GM10248 (cell line): ENCODE measurements at places on chromosomes 13 and 19.

- DNase-seq, result no peak
These were observed 338.8 kb upstream of the DACH1 start for GRCh38 chr13:72205773-72206172.

GRCh38 chr13:40680659-40681323 is 14.3 kb upstream of the FOXO1 start:
- no peak for DNase-seq

GRCh38 chr19:39262496-39262895 is 5.7 kb upstream of the IFNL2 start:
- DNase-seq, result no peak

DNA sequence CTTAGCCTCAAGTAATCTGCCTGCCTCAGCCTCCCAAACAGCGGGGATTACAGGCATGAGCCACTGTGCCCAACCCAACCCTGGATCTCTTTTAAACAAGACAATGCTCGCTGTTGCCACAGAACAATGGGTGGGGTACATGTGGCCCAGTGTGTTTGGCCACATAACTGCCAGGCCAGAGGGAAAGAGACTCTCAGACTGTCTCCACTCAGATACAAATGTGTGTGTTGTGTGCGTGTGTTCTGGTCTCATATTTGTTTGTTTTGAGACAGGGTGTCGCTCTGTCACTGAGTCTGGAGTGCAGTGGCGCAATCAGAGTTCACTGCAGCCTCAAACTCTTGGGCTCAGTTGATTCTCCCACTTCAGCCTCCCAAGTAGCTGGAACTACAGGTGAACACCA is 25.8 kb downstream of the LDLR start:
- DNase-seq, result no peak

DNA sequence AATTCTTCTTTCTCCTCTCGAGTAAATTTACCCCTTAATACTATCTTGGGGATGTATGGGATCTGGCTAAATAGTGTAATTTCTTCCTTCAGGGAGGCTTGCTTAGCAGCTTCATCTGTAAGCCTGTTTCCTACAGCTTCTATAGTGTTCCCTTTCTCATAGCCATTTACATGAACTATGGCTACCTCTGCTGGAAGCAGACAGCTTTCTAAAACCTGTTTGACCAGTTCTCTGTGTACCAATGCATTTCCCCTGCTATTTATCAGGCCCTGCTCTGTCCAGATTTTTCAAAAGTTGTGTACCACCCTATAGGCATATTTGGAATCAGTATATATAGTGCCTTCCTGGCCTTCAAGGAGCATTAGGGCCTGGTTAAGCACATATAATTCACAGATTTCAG is 113.6 kb upstream of the PCDH9 start:
- DNase-seq, result no peak

DNA sequence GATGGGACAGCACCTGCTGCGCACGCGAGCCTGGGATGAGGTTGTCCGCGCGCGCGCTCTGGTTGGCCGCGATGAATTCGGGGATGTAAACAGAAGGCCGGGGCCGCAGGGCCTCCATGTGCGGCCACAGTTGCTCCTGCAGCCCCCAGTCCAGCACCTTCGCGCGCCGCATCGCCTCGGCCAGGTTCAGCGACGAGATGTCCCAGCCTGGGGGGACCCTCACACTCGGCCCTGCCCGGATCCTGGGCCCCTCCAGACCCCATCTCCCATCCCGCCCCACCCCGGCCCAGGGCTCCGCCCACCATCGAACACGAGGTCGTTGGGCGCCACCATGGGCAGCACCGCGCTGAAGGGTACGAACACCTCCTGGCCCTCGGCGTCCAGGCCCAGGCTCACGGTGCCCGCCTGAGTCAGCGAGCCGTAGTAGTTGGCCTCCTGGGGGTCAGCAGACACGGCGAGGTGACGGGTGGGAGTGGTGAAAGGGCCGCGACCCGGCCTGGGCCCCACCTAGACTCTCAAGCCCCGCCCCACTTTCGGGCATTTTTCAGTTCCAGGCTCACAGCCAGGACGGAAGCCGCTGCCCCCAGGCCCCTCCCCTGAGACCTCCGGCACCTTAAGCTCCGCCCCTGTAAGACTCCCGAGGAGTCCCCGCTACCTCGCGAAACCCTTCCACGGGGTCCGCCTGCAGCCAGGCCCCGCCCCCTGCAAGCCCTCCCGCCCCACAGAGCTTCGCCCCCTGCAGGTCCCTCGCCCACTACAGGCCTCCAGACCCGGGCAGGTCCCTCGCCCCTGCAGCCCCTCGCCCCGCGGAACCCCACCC is 1.1 kb downstream of the ISYNA1 start:
- peak; percentile 93 for DNase-seq

DNA sequence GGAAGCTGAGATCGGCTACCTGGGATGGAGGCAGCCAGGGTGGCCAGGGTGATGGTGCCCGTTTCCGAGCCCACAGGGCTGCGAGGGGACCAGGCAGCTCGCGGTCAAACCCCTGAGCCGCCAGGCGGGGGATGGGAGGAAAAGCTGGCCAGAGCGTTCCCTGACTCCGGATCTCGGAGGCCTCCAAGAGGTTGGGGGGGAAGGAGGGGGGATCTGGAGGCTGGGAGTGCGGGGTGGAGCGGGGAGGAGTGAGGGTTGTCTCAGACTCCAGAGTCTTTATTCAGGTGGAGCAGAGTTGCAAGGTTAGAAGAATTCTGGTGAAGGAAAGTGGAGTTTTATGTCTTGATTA is 1.1 kb downstream of the CACNG7 start:
- no peak for DNase-seq

- no peak for DNase-seq
These were observed 17.9 kb downstream of the GPALPP1 start for GRCh38 chr13:45007225-45007624.

DNA sequence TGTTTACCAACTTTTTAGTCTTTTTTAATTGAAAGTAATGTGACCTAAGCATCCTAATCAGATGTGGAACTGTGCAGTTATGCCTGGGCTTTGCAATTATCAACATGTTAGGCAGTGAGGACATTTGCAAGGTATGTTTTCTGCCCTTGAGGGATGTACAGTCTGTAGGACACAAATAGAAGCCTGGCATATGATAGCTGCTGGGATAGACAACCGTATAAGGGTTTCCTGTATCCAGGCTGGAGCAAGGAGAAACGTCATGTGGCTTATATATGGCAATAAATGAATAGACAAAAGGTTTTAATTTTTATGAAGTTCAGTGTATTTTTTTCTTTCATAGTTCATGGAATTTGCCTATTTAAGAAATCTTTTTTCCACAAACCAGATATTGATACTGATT is 2.0 kb upstream of the VPS36 start:
- DNase-seq, result no peak

DNA sequence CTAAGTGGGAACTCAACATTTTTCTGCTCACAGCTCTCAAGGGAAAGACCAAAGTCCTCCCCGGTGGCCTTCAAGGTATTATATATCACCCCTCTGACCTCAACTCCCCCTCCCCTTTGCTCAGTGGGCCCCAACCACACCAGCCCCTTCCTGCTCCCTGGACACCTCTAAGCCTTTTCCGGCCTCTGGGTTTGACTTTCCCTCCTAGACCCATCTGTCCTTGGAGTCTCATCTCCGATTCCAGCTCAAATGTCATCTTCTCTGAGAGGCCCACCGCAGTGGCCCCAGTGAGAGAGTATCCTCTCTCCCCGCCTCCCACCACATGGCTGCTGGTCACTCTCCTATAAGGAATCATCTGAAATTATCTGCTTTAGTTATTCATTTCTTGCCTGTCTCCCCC is 941 bp upstream of the UHRF1 start:
- no peak for DNase-seq

- no peak for DNase-seq
These were observed 1917.4 kb downstream of the OLFM4 start for GRCh38 chr13:54945973-54946372.

GRCh38 chr19:40954573-40954972 is 36.5 kb upstream of the CYP2B6 start:
- DNase-seq, result no peak

GRCh38 chr19:33557196-33557595 is 35.6 kb upstream of the PEPD start:
- DNase-seq, result no peak

DNA sequence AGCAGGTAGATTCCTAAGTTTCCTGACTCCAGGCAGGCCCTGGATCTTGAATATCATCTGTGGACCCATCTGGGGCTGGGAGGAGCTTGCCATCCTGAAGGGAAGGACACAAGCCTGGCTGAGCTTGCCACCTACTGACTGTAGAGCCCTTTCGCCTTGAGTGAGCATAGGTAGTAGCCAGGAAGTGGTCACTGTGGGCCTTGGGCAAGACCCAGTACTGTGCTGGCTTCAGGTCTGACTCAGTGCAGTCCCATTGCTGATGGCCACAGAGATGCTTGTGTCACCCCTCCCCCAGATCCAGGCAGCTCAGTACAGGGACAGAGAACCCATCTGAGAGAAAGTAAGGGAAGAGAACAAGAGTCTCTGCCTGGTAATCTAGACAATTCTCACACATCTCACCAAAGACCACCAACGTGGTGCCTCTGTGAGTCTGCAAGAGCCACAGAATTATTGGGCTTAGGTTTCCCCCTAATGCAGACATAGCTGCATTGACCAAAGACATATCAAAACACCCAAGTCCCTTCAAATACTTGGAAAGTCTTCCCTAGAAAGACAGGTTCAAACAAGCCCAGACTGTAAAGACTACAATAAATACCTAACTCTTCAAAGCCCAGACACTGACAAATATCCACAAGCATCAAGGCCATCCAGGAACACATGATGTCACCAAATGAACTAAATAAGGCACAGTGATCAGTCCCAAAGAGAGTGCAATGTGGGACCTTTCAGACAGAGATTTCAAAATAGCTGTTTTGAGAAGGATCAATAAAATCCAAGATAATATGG is 108.2 kb upstream of the WASF3 start:
- DNase-seq, result no peak

GRCh38 chr13:60969656-60970055 is 446.0 kb downstream of the PCDH20 start:
- no peak for DNase-seq

DNA sequence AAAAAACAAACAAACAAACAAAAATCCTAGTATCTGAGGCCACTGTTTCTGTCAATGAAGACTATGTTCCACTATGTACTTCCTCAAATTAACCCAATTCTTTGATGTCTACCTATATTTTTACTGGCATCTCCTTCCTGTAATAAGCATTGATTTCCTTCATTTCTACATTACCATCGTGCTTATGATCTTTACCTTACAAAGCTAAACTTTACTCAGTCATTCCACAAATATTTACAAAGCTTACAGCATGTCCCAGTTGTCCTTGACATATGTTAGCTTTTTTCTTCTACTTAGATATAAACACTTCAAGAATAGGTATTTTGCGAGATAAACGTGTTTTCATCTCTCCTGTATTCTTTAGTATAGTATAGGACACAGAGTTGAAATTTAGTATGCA is 1090.9 kb downstream of the PCDH9 start:
- DNase-seq, result no peak

DNA sequence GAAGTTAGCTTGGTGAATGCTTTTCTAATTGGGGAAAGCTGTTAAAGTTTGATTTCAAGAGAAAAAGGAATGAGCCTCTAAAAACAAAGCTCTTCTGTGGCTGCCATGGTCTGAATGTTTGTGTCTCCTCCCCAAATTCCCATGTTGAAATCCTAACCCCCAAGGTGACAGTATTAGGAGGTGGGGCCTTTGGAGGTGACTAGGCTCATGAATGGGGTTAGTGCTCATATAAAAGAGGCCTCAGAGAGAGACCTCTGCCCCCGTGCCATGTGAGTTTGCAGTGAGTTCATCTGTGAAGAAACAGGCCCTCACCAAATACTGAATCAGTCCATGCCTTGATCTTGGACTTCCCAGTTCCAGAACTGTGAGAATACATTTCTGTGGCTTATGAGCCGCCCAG is 56.5 kb downstream of the ARHGEF7 start:
- DNase-seq, result no peak

- no peak for DNase-seq
These were observed 147.4 kb downstream of the ABCC4 start for GRCh38 chr13:95153647-95154412.

DNA sequence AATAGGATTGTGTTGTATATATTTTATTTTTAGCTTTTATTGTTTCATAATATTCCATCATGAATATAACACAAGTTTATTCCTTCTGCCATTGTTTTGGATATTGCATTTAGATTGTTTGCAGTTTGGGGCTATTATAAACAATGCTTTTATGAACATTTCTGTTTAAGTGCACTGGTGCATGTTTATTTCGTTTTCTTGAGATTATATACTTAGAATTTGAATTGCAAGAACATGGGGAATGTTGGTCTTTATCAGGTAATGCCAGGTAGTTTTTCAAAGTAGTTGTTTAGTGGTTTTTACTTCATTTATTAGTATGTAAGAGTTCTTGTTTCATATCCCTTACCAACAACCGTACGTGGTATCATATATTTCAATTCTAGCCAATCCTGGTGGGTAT is 4.3 kb downstream of the LSM14A start:
- no peak for DNase-seq

DNA sequence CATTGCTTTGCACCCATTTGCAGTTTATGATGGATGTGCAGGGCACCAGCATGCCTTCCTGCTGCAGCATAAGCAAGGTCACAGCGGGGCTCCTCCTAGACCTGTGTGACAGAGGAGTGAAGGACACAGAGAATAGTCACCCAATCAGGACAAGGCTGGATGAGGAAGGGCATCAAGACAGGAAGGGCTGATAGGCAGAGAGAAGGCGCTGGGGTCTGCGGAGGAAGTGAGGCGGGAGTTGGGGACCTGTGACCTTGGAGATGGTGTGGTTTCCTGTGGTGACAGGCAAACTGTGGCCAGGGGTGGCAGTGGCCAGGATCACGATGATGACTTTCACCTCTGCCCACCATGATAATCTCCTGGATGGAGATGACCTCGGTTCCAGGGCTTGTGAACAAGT is 16.4 kb upstream of the KCTD15 start:
- DNase-seq, result no peak

DNA sequence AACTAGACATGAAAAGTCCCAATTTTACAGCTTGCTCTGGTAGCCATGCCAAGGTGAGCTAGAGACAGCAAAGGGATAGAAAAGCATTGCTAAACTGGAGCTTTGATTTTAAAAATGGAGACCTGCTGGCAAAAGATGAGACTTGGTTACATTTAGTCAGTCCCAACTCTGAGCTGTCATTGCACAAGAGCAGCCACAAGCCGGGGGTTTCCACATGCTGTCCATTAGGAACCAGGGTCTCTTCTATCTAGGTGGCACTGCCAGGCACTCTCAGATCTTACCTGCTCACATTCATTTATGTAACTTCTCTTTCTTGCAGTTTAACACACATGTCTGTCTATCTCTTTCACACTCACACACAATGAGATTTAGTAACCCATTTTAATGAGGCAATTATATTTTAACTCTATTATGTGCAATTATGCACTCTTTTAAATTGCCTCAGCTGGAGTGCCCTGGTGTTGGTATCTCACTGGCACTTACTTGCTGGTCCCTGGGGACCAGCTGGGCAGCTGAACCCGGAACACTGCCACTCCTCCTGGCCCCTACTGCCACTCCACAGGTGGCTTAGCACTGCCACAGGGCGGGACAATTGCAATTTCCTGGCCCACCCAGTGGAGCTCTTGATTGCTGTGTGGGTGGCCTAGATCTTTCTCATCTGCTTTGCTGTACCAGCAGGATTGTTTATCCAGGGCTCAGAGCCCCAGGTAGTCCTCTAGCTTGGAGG is 112.5 kb downstream of the COG6 start:
- DNase-seq, result no peak

- DNase-seq, result peak; percentile 31
These were observed 111.0 kb upstream of the KL start for GRCh38 chr13:32905063-32905863.

GRCh38 chr13:25153736-25154135 is 18.4 kb downstream of the AMER2 start:
- no peak for DNase-seq

- no peak for DNase-seq
These were observed 2304.4 kb downstream of the PCDH9 start for GRCh38 chr13:64925727-64926126.
